ENCODE measurements at places on chromosomes 3 and 15.

DNA sequence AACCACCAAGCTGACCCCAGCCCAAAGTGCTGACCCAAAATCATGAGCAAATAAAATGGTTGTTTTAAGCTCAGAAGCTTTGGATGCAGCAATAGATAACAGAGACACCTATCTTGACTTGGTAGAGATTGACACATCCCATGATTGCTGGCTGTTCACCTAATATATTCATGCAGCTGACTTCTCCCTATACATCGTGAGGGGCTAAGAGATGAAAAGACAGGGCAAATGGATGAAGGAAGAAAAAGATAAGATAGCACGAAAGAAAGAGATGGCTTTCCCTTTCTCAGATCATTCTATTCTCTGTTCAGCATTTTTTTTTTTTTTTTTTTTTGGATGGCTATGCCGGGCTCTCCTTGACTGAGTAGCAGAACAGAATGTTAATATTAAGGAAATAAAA is 141.5 kb upstream of the ADAMTS9 start:
- DNase-seq = no peak

DNA sequence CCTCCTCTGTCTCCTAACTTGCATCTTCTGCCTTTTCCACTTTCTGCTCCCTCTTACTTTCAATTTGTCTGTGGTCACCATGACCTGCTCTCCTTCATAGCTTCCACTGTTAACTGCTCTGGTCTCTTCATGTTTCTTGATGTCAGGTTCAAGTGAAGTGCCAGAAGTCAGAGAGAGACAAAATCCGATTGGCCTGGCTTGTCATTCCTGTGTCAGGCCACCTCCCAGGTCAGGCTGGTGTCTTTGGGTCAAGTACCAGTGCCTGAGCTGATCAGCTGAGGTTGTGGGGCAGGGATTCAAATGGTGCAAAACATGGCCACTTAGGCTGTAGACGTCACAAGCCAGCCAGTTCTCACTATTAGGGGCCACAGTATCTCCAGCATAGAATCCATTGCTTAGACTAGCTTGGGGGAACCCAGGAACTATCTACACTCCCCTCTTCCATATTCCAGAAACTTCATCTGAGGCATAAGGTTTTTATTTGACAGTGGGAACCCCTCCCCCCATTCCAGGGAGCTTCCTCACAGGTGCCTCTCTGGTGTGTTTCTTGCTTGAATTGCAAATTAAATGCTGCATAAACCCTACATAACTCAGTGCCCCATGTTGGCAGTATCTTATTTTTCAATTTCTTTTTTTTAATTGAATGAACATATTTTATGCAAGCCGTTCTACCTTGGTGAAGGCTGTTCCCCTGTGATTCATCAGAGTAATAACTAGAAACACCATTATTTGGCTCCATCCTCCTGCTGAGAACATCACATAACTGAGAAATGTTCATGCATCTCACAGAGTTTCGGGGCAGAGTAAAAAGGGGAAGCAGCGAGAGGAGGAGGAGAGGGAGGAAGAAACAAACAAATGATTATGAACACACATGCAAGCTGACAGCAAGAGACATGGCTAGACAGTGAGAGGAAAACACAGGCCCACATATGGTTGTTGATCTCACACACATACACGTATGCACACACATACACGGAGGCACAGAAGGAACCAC is 175.8 kb downstream of the TLE3 start:
- no peak for DNase-seq

GRCh38 chr3:143676021-143676420 is 172.2 kb downstream of the SLC9A9 start:
- DNase-seq = no peak

DNA sequence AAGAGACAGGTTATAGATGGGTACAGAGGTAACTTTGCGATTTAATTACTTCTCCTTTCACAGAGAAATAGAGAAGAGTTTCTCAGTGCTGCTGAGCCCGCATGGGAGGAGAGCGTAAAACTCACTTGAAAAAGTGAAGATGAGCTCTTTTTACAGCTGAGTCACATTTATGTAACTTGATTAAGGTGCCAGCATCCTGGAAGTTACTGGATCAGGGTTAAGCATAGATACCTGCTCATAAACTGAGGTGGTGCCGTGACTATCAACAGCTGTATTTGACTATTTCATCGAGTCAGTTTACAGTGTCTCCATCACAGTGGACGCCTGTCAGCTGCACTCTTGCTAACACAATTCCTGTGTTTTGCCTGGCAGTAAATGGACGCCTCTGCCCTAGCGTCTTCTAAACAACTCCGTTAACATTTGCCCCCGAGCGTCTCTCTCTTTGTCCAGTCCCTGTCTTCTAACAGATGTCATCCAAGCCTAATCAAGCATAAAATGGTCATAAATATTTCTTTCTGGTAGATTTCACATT is 414.6 kb downstream of the FOXP1 start:
- DNase-seq = no peak

DNA sequence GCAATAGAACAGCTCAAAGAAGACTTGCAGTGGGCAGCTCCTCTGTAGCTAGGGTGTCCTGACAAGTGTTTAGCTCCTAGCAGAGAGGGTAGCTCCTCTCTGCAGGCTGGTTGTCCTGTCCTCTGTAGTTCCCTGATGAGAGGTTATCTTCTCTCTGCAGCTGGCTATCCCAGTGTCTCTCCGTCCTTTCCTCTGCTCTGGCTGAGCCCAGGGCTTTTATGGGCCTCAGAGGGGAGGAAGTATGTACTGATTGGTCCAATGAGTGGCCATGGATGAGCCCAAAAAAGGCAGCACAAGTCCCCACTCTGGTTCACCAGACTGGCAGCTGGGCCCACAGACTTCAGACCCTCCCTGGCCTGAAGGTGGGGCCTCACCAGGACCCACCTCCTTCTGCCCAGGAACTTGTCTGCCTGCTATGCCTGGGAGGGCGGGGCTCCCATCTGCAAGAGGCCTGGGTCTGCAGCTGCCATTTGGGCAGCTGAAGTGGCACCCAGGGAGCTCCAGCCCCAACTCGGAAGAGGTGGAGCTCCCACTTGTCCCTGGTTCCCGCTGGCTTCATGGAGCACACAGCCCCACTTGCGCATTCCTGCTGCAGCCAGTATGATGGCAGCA is 27.2 kb upstream of the MEX3B start:
- no peak for DNase-seq
